ENCODE measurements at places on chromosomes 6 and 20.

DNA sequence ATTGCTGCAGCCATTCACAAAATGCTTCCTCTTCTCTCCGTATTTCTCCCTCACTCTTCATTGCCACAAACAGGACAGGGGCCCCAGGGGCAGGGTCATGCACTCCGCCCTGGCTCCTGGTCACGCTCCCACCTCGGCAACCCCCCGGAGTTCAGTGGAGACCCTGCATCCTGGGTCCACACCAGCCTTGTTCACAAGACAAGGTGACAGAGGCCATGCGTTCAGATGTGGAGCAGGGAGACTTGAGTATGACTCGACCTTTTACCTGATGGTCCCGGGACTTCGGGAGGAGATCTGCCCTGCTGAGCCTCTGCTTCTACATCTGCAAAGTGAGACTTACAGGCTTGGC is 49.4 kb downstream of the ANKRD60 start:
- no peak for DNase-seq

GRCh38 chr20:53917145-53918019 is 153.0 kb downstream of the BCAS1 start:
- DNase-seq, result no peak

DNA sequence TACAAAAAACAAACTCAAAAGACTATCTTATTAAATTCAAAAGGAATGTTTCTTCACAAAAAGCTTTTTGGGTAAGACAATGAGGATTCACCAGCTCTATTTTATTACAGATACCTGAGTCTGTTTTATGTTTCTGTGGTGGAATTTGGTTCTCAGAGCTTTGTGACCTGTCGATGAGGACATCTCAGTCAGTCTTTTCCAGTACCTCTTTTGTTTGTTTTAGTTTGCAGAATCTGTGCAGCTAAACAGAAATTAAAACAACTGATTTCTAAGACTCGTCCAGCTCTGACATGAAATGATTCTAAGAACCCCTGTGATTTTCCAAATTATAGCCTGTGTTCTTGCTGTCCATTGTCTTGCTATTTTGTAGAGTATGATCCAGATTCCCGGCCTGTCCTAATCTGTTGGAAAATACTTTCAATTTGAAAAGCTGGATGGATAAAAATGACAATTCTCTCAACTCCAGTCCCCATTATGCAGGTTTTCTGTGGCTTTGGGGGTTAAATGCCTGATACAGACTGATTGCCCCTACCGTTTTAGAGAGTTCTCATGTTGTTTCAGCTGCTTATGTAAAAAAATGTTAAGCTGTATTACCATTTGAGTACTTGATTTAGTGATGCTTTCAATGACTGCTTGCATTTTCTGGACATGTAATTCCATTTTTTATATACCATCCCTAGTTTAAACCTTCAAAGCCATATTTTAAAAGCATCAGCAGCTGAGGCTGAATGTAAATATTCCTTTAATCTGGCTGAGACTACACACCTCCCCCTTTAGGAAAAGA is 94.2 kb upstream of the TAB2 start:
- DNase-seq, result no peak

DNA sequence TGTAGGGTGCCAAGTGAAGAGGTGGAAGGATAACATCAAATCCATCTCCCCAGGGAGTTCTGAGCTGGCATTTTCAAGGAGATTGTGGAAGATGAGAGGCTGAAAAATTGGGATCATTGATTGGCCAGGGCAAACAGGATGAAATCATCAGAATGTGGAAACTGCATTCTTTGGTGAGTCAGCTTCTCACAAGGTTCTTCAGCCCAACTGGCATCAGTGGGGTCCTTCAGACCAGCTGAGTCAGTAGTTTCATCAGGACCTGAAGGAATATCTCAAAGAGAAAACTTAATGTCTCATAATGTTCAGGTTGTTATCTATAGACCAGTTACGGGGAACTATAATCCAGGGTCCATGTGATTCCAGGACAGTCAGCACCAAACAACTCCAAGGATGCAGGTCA is 195.8 kb downstream of the HAO1 start:
- no peak for DNase-seq

DNA sequence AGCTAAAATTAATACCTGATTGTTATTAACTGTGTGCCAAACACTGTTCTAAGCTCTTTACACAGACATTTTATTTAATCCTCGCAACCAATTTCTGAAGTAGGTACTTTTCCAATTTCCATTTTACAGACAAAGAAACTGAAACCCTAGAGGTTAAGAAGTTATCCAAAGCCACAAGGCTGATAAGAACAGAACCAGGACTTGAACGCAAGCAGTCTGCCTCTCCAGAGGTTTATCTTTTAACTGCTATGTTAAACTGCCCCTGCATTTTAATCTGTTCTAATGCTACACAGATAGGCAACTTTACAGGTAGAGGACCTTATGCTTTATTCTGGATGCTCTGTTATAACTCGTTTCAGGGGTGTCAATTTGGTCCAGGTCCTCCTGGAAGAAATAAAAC is 118.2 kb downstream of the SLC16A10 start:
- DNase-seq, result no peak

DNA sequence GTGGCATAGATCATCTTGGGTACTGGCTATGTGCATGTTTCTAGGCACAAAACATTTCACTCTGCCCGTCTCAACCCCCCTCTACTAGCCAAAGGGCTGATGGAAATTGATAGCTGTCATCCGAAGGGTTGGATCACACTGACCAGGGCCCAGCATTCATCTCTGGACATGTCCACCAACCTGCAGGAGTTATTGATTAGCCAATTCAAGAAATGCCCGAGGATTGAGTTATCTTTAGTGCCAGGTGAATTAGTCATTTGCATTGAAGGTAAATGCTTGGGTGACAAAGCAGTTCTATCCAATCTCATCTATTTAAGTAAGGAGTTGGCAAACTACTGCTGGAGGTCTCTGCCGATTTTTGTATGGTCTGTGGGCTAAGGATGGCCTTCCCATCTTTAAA is 80.1 kb downstream of the CD164 start:
- DNase-seq, result no peak

DNA sequence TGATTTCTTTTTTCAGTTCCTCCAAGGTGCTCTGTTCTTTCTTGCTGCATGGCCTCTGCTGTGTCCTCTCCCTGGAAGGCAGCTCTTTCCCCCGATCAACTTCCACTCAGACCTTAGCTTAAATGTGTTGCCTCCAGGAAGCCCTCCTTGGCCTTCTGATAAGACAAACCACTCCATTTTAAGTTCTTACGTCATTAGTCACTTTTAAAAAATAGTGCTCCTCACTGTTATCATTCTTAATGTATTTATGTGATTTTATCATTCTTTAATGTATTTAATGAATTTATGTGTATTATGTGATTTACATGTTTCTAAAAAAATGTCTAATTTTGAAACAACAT is 12.2 kb upstream of the MANBAL start:
- no peak for DNase-seq

DNA sequence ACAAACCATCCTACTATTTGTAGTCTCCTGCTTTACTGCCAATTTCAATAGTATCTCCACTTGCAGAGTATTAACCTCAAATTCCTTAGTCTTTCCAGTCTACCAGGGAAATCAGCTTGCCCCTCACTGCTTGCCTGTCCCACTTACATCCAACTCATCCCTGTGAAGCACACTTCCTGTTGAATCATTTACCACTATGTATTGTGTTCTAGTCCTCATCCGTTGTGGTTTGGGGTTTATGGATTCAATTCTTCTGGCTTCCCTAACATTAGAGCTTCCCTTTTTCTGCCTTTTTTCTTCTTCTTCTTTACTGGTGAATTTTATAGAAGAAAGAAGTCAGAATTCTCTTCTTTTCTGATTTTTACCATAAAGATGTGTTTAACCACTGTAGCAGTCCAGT is 5.1 kb upstream of the TXLNB start:
- DNase-seq, result no peak

- DNase-seq, result no peak
Observed at GRCh38 chr6:139751179-139751578, 376.7 kb upstream of the CITED2 start.

- no peak for DNase-seq
Observed at GRCh38 chr20:19411811-19412210, 199.4 kb downstream of the SLC24A3 start.

- DNase-seq, result no peak
Observed at GRCh38 chr6:155273431-155273830, 9.6 kb downstream of the CLDN20 start.

DNA sequence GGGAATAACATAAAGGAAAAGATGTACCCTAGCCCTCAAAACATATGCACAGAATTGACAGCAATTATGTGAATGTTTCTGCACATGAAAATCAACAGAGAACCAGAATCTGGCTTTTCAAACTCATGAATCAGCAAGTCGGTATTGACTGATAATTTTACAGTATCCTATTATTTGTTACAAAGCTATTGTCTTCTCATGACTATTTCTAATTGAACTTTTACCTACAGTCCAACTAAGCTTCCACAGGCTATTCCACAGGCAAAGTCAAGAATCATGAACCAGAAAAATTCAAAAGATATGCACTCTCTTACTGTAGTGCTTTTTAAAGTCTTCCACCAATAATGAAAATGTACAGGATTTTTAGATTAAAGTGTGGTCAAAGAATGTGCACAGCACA is 49.1 kb upstream of the DST start:
- no peak for DNase-seq

DNA sequence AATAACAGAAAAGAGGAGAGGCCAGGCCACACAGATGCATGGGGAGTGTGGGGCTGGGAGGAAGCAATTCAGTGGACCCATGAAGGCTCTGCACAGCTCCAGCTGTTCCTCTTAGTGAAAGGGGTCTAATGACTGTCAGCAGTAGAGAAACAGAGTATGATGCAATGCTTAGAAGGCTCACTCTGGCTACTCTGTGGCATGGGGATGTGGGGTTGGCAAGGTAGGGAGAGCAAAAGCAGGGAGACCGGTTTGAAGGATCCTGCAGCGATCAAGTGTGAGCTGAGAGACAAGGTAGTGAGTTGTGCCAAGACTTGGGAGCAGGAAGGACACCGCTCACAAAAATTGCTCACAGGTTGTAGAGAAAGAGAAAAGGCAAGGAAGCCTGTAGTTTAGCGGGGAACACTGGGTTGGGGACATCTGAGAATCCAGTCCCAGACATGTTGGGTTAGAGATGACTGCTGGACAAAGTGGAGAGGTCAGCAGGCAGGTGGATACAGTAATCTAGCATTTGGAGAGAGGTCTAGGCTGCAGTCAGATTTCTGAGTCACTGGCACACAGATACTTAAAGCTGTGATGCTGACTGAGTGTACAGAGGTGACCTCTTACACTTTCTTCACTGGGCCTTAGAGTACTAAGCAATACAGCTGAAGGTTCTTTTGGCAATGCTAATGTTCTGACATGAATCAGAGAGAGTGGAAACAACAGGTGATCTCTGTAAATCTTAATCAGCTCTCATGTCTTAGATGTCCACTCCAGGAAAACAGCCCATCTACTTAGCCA is 27.1 kb downstream of the NAPB start:
- no peak for DNase-seq

GRCh38 chr20:62253398-62253797 is 15.1 kb downstream of the OSBPL2 start:
- no peak for DNase-seq

- no peak for DNase-seq
Observed at GRCh38 chr20:9573335-9574151, 59.2 kb downstream of the LAMP5 start.

- DNase-seq, result no peak
Observed at GRCh38 chr6:120735641-120736040, 598.6 kb downstream of the TBC1D32 start.

GRCh38 chr6:75345413-75345812 is 60.8 kb upstream of the TMEM30A start:
- no peak for DNase-seq

GRCh38 chr6:6390849-6391602 is 70.6 kb upstream of the F13A1 start:
- no peak for DNase-seq

DNA sequence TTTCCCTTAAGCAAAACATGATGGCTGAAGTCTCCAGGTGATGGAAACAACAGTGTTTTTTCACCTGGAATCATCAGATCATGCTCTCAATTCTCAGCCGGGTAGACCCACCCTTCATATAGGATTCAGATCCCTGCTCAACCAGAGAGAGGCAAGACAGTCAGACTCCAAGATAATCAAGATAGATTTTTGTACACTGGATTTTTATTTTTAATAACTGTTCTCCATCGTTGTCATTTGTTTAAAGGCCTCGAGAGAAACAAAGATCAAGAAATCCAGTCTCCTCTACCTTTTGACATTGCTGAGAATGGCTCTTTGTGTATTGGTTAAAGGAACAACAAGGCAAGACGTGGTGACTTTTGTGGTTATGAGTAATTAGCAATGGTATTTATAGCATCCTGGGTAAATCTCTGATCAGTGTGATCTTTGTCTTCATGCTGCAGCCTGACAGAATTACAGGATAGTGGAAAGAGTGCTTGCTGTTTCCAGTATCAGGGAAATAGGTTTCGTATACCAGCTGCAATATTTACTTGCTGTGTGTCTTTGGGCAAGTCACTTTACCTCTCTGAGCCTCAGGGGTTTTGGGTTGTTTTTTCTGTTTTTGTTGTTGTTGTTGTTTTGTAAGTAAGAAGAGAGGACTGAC is 29.9 kb downstream of the ID4 start:
- DNase-seq, result no peak

GRCh38 chr6:156410649-156411048 is 366.5 kb upstream of the ARID1B start:
- DNase-seq, result no peak

GRCh38 chr20:21936261-21936660 is 230.8 kb downstream of the PAX1 start:
- no peak for DNase-seq

DNA sequence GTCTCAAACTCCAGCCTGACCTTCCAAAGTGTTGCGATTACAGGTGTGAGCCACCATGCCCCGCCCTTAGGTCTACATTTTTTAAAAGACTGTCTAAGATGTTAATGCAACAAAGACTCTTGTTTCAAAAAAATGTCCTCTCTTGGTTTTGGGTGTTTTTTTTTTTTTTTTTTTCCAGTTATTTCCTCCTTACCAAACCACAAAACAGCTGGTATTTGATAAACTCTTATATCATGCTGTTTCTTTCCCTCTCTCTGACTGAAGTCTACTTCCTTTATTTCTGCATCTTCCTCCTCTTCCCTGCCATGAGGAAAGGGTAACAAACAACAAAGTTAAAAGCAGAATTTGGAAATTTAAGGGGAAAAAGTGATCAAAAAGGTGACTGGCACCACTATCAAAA is 21.2 kb downstream of the STK38 start:
- no peak for DNase-seq

GRCh38 chr20:10322073-10323012 is 103.7 kb downstream of the SNAP25 start:
- DNase-seq, result no peak

GRCh38 chr6:72238900-72239299 is 352.6 kb downstream of the RIMS1 start:
- no peak for DNase-seq

- no peak for DNase-seq
Observed at GRCh38 chr20:19625426-19625825, 132.6 kb upstream of the RIN2 start.

DNA sequence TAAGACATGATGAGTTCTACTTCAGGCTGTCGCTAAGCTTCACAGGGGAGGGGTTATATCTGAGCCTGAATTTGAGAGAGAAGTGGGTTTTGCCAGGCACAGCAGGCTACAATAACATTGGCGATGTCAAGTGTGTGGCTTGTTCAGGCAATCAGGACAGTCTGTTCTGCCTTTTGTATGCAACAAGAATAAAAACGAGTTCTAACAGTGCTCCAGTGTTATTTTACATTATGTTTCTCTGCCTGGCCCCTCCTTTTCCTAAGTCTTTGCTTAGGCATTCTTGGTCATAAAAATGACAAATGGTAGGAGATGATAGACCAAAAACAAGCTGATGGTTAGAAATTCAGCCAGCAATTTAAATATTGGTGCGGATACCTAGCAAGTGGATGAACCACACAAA is 26.8 kb downstream of the PAQR8 start:
- no peak for DNase-seq

All from stimulated activated naive CD8-positive, alpha-beta T cell treated with anti-CD3 and anti-CD28 coated beads, Interleukin-15, amount 100 ng/mL, for 72 hours (primary cell).